ENCODE measurements at places on chromosomes 3 and 15. TPM values are rescaled to one million over a fixed set of nuclear protein-coding genes. Genes with fewer than 3 reads are reported as not detected.

Gene KNG1
- not detected for total RNA-seq

Gene UBXN7
- 45.1 TPM for total RNA-seq

Gene GCNT3
- total RNA-seq: not detected

Gene STAC
- not detected for total RNA-seq

Gene CCDC9B
- total RNA-seq: 0.76 TPM

Gene KLHL40
- total RNA-seq: not detected

Gene TAGLN3
- total RNA-seq: not detected

Gene MYRIP
- not detected for total RNA-seq

Gene ARHGAP31
- total RNA-seq: 2.5 TPM

Gene AMIGO3
- total RNA-seq: 2.0 TPM

Gene KCNH8
- not detected for total RNA-seq

Gene ROBO2
- total RNA-seq: not detected
